ENCODE measurements at places on chromosomes 12 and 14.

GRCh38 chr12:52867642-52868041 is 18.8 kb upstream of the KRT78 start:
- DNase-seq: peak; percentile 32

- DNase-seq: no peak
Observed at GRCh38 chr12:120646044-120646443, 5.6 kb downstream of the CABP1 start.

- DNase-seq: no peak
Observed at GRCh38 chr12:98674841-98675240, 29.8 kb downstream of the APAF1 start.

GRCh38 chr12:116201908-116202307 is 75.6 kb downstream of the MED13L start:
- no peak for DNase-seq

GRCh38 chr14:60303745-60304144 is 54.7 kb downstream of the PPM1A start:
- no peak for DNase-seq

DNA sequence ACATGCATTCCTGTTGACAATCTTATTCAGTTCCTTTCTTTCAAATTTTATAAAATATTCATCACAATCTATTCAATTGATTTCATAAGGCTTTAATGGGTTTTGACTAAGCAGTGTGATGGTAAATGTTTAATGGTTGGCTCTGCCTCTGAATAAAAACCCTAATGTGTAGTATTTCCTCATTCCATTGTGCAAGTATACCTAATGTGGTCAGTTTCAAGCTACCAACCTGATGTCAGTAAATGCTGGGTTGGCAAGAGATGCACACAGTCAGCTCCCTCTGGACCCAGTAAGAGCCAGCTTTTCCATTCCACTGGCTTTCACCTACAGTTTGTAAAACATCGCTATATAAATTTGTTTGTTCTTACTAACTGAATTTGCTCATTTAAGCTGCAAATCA is 53.9 kb downstream of the METTL25 start:
- no peak for DNase-seq

- DNase-seq: no peak
Observed at GRCh38 chr12:9933958-9934357, 1.8 kb upstream of the CLEC2A start.

DNA sequence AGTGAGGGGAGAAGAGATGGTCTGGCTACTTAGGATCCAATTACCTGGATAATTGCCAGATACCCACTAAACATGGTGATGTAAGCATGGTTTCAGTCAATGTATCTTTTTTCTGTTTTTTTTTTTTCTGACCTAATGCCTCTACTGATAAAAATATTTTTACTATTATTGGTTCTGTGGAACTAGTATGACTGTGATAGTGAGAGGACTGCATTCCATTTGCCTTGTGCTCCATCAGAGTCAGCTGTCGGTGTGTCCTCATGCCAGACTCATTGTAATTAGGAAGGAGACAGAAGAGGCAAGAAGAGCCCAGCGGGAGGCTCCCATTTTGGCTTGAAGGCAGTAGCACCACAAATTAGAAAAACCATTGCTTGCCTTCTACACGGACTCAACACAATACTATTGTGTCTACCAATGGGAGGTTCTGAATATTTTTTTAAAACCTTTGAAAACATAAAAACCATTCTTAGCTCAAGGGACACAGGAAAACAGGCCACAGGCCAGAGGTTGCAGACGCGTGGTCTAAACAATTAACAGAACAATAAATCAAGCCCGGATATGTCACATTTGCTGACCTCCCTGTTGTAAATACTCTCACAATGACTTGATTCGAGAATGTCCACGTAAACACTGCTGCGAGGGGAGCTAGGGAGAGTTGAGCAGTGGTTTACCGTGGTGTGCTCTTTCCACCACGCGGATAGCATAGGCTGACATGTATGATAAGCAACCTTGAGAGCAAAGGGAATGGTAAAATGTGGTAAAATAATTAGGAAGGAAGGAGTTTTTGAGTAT is 13.5 kb upstream of the DCP1B start:
- no peak for DNase-seq

- DNase-seq: no peak
Observed at GRCh38 chr12:39365364-39366001, 77.4 kb downstream of the KIF21A start.

- DNase-seq: no peak
Observed at GRCh38 chr12:121874071-121874470, 14.5 kb upstream of the PSMD9 start.

- no peak for DNase-seq
Observed at GRCh38 chr12:113385282-113385882, 18.3 kb downstream of the SDS start.

DNA sequence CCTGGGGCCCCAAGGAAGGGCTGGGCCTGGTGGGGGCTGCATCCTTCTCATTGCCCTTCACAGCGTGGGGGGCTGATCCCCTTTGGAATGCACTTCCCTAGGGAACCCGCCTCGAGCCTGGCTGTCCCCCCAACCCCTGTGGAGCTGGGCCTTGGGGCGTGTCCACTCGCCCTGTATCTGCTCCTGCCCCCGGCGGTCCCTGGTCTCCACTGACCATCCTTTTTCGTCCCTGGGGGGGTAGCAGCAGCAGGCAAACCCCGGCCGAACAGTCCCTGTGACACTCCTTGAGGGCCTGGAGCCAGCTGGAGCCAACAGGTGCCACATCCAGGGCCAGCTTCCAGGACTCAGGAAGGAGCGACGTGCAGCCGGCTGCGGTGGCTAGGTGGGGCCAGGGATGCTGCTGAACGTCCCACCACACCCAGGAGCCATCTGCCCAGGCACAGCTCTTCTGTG is 9.4 kb upstream of the GPR132 start:
- DNase-seq: no peak

GRCh38 chr14:100575266-100575995 is 11.8 kb downstream of the BEGAIN start:
- no peak for DNase-seq

DNA sequence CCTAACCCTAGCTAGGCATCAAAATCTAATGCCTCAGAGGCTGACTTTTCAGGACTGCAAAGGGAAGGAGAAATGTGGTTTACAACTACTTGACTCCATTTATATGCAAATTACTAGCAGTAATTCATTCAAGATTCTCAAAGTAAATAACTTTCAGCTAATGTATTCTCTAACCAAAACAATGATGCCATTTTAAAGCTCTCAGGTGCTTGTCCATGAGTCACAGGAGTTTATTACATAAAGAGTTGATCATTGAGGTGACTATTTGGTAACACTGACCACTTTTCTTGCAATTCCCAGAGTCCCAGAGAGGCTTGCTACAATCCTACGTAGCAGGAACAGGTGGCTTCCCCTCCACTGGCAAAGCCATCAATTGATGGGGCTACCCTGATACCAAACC is 109.0 kb upstream of the SLC35F4 start:
- no peak for DNase-seq

- DNase-seq: no peak
Observed at GRCh38 chr12:76921891-76922664, 43.3 kb upstream of the CSRP2 start.

DNA sequence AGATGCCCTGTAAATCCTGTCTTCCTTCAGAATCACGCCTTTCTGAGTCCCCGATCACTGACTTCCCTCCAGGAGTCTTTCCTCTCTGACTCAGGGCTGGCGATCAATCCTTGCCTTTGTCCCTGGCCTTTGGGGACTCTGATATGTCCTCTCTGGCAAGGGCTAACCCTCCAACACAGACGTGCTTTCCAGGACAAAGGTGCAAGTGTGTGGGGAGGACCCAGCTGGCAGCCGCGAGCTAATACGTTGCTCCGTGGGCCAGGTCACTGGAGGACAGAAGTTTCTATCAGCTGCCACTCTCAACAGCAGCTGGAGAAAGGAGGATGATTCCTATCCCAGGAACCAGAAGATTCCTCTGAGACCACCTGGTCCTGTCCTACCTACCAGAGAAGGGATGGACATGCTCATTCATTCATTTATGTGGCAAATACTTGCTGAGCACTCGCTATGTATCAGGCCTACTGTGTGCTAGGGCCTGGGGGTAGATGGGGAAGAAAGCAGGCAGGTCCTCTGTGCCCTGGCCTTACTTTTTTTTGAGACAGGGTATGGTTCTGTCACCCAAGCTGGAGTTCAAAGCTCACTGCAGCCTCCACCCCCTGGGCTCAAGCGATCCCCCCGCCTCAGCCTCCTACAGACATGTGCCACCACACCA is 8.5 kb upstream of the SCARB1 start:
- DNase-seq: no peak

GRCh38 chr12:9895215-9895971 is 14.1 kb downstream of the KLRF2 start:
- no peak for DNase-seq

GRCh38 chr12:44431647-44432343 is 444.3 kb downstream of the NELL2 start:
- DNase-seq: no peak

GRCh38 chr14:65703996-65704395 is 291.5 kb downstream of the FUT8 start:
- no peak for DNase-seq

- DNase-seq: no peak
Observed at GRCh38 chr14:52835122-52835903, 43.9 kb upstream of the GNPNAT1 start.

DNA sequence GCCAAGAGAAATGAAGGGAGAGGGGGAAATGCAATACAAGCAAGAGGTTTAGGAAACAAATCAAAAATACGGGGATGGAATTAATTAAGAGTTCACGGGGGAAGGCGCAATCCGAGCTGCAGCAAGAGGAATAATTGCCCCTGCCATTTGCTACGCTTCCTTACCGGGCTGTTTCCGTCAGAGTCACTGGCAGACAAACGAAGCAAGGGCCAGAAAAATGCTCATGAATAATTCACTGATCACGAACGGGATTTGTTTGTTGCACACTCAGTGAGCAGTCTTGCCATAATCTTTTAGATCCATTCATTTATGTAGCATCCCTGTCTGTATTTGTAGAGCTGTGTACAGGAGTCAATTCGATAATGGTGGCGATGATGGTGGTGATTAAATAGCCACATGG is 39.0 kb downstream of the PLXNC1 start:
- no peak for DNase-seq

DNA sequence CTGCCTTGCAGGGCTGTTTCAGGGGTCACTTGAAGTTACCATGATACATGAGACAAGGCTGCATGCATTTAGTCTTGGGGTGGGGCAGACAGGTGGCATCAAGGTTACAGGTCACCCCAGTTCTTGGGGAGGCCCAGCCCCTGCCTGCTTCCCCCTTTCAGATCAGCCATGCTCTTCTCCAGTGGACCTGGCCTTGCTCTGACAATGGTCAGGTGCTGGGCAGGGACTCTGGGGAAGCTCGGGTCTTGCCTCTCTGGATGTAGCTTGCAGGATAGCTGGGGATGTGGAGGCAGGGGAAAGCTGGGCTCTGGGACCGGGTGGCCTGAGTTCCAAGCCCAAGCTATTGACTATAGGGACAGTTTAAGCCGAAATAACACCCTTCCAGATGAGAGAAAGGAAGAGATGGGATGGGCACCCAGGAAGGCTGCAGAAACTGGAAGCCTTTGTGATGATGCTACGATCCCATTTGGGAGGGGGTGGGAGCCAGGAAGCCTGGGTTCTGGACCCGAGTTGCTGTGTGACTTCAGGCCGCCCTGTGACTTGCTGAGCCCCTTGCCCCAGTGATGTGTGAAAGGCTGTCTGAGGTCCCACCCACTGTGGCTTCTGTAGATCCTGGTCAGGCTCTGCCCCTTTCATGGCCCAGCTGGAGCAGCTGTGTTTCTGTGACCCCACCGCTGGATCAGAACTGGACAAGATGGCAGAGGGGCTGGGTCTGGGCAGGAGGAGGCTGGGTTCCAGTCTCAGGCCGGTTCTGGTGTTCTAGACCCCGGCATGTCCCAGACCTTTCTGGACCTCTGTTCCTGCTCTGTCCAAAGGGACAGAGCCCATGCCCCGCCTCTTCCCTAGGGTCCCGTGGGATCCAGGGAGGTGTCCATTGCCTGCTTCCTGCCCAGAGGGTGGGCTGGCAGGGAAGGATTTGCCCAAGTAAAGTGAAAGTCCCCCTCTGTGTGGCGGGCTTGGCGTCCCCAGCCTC is 2.1 kb downstream of the TNFAIP2 start:
- no peak for DNase-seq

DNA sequence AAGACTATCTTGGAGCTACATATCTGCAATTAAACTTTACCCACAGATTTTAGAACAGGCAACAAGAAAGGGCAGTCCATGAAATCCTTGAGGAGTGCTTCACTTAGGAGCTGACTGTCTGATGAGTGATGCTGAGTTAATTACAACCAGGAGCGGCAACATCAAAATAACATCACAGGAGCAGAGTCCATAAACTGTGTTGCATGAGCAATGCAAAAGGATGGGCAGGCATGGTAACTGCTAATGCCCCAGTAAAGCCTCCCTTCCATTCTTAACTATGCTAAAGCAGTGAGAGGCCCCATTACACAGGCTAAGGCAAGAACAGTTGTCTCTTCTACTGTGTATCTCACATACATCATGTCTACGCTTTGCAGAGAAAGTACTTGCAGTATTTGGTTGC is 156.6 kb downstream of the PAX9 start:
- no peak for DNase-seq

DNA sequence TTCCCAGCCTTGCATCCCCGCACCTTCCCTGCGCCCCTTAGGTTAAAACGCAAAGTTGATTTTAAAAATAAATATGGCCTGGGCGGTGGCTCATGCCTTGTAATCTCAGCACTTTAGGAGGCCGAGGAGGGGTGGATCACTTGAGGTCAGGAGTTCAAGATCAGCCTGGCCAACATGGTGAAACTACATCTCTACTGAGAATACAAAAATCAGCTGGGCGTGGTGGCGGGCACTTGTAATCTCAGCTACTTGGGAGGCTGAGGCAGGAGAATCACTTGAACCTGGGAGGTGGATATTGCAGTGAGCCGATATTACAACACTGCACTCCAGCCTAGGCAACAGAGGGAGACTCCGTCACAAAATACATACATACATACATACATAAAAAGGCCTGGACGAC is 96.0 kb downstream of the GCH1 start:
- no peak for DNase-seq

- DNase-seq: no peak
Observed at GRCh38 chr14:76884853-76885276, 58.7 kb downstream of the LRRC74A start.

- no peak for DNase-seq
Observed at GRCh38 chr12:48263617-48264016, 60.5 kb upstream of the OR10AD1 start.

DNA sequence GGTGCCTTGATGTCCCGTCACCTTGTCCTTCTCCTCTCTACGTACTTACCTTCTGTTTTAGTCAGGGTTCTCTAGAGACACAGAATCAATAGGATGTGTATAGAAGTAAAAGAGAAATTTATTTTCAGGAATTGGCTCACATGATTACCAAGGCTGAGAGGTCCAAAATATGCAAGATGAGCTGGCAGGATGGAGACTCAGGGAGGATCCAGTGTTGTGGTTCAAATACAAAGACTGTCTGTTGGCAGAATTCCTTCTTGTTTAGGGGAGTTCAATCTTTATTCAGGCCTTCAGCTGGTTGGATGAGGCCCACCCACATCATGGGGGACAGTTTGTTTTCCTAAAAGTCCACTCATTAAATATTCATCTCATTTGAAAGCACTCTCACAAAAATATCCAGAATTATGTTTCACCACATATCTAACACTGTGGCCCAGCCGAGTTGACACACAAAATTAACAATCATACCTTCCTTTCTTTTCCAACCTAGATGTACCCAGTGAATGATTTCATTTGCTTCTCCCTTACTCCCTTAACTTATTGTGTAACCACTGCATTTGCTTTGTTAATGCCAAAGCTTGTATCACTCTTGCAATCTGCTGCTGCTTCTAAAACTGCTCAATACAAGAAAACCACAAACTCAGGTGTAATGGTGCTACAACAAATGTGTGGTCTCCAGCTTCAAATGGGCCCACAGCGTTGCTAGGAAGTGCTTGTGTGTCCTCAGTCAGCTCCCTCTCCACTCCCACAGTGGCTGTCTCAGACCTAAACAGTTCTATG is 195.4 kb upstream of the ARHGAP5 start:
- DNase-seq: no peak
